ENCODE measurements at places on chromosomes 7 and 10. TPM values are rescaled to one million over a fixed set of nuclear protein-coding genes. Genes with fewer than 3 reads are reported as not detected.
A peak's percentile ranks its signal among the peaks of the same experiment; 100 is the strongest.

Gene POLR2J2
- 20.2 TPM for total RNA-seq

DNA sequence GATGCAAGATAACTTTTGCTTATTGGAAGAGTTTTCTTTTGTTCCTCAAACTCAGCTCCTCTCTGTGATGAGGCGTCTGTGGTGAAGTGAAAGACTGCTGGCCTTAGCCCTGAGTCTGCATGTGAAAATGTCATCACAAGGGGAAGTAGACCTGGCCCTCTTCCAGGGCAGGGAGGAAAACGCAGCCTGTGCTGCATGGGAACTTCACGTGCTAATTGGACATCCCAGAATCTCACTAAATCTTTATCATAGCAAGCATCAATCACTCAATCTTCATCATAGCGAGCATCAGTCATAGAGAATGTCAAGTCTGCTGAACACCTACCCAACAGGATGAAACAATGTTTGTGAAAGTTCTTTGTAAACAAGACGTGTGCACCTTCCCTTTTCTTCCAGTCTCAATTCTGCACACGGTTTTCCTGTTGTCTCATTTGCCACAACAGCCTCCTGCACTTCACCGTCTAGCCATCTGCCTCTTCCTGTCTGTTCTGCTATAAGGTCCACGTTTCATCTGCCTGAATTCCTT is 314.6 kb downstream of the FRMD4A start:
- peaks cover 18% of the 10 kb centered on the region for H3K27me3 ChIP-seq
- H3K4me3 ChIP-seq, result no peak overlapping the region
- no peaks in the 10 kb centered on the region for H3K36me3 ChIP-seq

DNA sequence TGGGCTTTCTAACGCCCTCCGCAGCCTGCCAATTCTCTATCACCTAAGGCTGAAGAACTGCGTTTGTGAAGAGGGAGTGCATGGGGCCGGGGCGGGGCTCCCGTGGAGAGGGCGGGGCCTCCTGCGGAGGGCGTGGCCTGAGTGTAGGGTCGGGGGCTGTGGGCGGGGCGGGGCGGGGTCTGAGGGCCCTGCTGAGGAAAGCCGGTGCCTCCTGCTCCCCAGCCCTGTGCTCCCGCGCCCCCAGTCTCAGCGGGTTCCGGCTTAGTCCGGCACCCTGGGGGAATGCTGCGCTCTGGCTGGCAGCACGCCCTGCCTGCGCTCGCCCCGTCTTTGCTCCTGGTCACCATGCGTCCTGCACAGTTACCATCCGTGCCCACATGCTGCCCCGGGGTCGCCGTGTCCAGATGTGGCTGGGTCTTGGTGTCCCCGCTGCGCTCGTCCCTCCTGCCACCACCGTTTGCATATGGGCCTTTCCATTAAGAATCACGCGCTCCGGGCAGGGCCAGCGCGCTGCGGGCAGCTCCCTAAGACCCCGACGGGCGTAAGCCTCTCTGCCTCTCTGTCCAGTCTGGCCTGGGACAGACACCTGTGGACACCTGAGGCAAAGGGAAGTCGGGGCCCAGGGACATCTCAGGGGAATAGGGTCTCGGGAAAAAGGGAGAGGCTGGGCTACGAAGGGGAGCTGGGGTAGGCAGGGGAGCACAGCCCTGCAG is 144.0 kb upstream of the RET start:
- H3K36me3 ChIP-seq, result no peaks in the 10 kb centered on the region
- peaks cover 33% of the 10 kb centered on the region for H3K27me3 ChIP-seq
- DNase-seq, result peak; percentile 69
- peak overlapping the region; percentile 66 for H3K4me3 ChIP-seq

- no peaks in the 10 kb centered on the region for H3K27me3 ChIP-seq
- no peak for DNase-seq
- no peak overlapping the region for H3K4me3 ChIP-seq
- peaks cover 26% of the 10 kb centered on the region for H3K36me3 ChIP-seq
- no peak overlapping the region for H3K27ac ChIP-seq
- peaks cover 80% of the 10 kb centered on the region for H3K4me1 ChIP-seq
These were observed 5.7 kb downstream of the HIPK2 start for GRCh38 chr7:139772115-139772514.

Measured in activated CD4-positive, alpha-beta T cell treated with anti-CD3 and anti-CD28 coated beads, Interleukin-2, amount 10 ng/mL, durations not matched to agents 24 days and 14 days (primary cell).